ENCODE measurements at places on chromosomes 13 and 19. TPM values are rescaled to one million over a fixed set of nuclear protein-coding genes. Genes with fewer than 3 reads are reported as not detected.

The LHFPL6 gene
- 109 TPM for total RNA-seq

The DAND5 gene
- total RNA-seq: not detected

The KIR2DL3 gene
- total RNA-seq: not detected

The ERCC5 gene
- total RNA-seq: 98.0 TPM

The SCGB2B2 gene
- total RNA-seq: 0.09 TPM

The COPE gene
- total RNA-seq: 172 TPM

The BBC3 gene
- total RNA-seq: 12.9 TPM

The SIGLEC8 gene
- total RNA-seq: not detected

The DCT gene
- total RNA-seq: under 0.01 TPM

Measured in fibroblast of the aortic adventitia (primary cell).